ENCODE measurements at places on chromosomes 1 and 21. TPM values are rescaled to one million over a fixed set of nuclear protein-coding genes. Genes with fewer than 3 reads are reported as not detected.

MYBPH gene
- not detected for total RNA-seq

DNA sequence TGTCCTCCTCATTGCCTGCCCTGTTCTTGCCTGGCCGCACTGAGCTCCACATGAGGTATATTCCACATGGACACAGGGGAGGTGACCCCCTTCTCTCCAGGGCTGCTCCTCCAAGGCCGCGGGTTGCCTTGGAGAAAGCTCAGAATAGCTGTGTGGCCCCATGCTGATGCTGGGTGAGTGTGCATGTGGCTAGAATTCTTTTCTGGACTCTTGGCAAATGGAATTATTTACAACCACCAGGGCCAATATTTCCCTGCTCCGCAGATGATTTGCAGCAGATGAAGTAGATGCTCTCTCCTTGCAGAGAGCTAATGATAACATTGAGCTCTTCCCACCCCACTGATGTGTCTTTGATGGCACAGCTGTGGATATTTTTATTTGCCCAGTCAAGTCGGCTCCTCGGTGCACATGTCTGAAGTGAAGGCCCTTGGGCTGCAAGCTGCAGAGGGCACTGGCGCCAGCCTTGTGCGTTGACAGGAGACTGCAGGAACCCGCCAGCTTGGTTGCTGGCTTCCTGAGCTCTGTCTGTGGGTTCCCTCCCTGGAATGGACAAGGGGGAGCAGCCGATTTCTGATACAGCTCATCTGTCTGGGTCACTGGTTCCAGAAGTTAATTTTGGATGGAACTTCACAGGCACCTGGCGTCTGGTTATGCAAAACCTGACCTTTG is 404.7 kb upstream of the VAMP3 start:
- no peak for DNase-seq
- H3K4me3 ChIP-seq: no peak overlapping the region
- H3K27me3 ChIP-seq: no peaks in the 10 kb centered on the region
- no peaks in the 10 kb centered on the region for H3K36me3 ChIP-seq
- H3K27ac ChIP-seq: no peak overlapping the region

GRCh38 chr1:29688471-29689365 is 452.4 kb downstream of the PTPRU start:
- no peak overlapping the region for H3K27ac ChIP-seq
- no peaks in the 10 kb centered on the region for H3K36me3 ChIP-seq
- DNase-seq: no peak
- H3K4me3 ChIP-seq: no peak overlapping the region
- H3K4me1 ChIP-seq: no peaks in the 10 kb centered on the region

DNA sequence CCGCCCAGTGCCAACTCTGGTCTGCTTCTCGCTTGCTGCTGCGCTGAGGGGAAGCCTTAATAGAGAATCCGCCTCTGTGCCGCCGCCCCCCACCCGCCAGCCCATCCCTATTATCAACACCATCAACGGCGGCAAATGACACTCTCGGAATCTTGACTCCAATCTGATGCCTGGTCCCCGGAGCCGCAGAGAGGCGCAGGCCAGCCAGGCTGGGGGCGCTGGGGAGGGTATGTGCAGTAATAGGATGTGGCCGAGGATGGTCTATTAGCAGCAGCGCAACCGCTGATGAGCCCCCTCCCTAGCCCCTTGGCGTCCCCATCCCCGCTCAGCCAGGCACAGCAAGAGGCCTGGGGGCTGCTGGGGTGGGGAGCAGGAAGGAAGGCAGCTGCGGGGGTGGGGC is 15.1 kb upstream of the DMBX1 start:
- DNase-seq: no peak
- no peak overlapping the region for H3K27ac ChIP-seq
- H3K4me3 ChIP-seq: no peak overlapping the region

All from CD4-positive, CD25-positive, alpha-beta regulatory T cell (primary cell).